MCF 10A (cell line): ENCODE measurements at places on chromosomes 3 and 15. TPM values are rescaled to one million over a fixed set of nuclear protein-coding genes. Genes with fewer than 3 reads are reported as not detected.

The DNAH12 gene
- total RNA-seq, result 0.47 and 0.58 TPM in 2 replicates

The TLE3 gene
- 21.6 and 23.2 TPM in 2 replicates for total RNA-seq

The TMEM158 gene
- 1.4 and 1.9 TPM in 2 replicates for total RNA-seq

The WDR48 gene
- total RNA-seq, result 24.8 and 26.0 TPM in 2 replicates

The TMEM40 gene
- total RNA-seq, result 30.3 and 58.4 TPM in 2 replicates

The PAQR9 gene
- not detected in 2 replicates for total RNA-seq

The SETD5 gene
- total RNA-seq, result 149 TPM in 2 replicates

The NDN gene
- total RNA-seq, result not detected in 2 replicates

The RTP3 gene
- total RNA-seq, result not detected in 2 replicates

The SSR3 gene
- total RNA-seq, result 447 and 568 TPM in 2 replicates

The SPINK8 gene
- not detected in 2 replicates for total RNA-seq

The NPAP1 gene
- not detected in 2 replicates for total RNA-seq
